Epithelial cell of proximal tubule (primary cell): ENCODE measurements at places on chromosomes 12 and 14.

GRCh38 chr14:56687123-56687522 lies 107.5 kb downstream of the TMEM260 start:
- no peak for DNase-seq

DNA sequence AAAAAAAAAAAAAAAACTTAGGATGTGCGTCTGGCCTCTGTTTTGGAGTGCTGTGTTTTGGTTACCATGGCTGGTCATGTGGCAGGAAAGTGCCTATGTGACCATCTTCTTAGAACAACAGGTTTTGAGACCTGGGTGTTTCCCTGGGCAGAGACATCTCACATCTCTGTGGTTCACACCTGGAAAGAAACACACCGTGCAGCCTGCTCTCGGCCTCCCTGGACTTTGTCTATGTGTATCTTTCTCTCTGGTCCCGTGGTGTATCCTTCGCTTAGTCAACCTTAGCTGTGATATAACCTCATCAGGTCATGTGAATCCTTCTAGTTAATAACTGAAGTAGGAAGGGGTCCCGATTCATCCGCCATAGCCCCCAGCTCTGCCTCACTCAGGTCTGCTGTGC lies 22.6 kb downstream of the ACADS start:
- no peak for DNase-seq

- DNase-seq, result no peak
Measured at GRCh38 chr12:122368361-122369073, 54.0 kb downstream of the CLIP1 start.

DNA sequence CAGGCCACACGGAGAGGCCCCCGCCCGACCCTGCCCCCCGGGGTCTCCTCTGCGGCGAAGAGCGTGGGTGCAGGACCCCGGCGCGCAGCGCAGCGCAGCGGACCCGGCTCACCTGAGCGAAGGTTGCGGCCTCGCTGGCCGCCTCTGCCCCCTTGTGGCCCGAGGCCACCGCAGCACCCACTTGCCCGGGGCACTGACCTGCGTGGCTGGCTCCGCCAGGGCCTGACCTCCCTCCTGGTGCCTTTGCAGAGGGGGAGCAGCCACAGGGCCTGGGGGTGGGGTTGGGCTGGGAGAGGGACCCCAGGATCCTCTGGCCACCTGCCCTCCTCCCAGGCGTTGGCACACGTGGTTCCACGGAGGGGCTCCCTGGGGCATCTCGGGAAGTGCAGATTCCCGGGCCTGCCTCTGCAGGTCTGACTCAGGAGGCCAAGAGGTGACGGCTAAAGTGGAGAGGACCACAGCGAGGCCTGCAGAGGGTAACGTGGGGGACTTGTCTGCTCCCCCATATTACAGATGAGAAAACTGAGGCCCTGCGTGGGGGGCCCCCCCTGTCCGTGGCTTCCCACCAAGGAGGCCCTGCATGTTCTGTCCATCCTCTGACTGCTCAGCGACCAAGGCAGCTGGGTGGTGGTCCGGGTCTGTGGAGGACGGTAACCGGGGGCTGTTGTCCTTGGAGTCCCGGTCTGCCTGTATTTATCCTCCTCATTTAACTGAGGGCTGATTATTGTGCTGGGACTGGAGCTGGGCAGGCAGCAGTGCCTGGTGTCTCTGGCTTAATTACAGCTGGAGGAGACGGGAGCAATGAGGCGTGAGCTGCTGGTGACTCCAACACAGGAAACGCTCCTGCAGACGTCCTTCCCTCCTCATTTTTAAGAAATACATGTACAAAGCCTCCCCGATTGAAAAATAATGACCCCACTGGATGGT lies 67.9 kb upstream of the BEGAIN start:
- no peak for DNase-seq

GRCh38 chr14:104688505-104689108 lies 811 bp upstream of the INF2 start:
- no peak for DNase-seq

GRCh38 chr12:26535826-26536225 lies 297.2 kb downstream of the ITPR2 start:
- DNase-seq, result no peak

- peak; percentile 85 for DNase-seq
Measured at GRCh38 chr12:116455540-116456329, 103.4 kb upstream of the MAP1LC3B2 start.

DNA sequence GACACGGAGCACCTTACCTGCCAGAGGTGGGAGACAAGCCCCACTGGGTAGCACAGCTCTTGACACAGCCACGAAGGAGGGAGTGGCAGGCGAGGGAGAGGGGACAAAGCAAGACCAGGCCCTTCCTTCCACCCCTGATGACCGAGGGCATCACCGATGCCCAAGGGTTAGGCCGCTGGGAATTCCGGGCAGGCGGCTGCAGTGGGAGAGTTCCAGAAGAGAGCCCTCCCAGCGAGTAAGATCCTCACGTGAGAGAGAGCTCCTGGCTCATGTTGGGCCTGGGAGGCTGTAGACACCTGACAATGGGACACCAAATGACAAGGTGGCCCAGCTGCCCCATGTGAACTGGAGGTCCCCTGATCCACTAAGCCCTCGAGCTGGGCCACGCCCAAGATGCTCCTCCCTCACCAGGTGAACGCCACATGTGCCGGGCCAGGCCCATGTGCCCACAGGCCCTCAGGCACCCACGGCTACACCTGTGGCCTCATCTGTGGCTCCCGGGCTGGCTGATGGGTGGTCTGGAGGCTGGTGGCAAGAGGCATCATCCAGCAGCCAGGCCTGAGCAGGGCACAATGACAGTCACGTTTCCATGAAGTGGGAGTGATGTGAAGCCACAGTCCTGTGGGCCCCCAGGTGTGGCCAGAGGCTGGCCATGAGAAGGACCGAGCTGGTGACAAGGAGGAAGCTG lies 32.1 kb upstream of the C14orf180 start:
- no peak for DNase-seq

DNA sequence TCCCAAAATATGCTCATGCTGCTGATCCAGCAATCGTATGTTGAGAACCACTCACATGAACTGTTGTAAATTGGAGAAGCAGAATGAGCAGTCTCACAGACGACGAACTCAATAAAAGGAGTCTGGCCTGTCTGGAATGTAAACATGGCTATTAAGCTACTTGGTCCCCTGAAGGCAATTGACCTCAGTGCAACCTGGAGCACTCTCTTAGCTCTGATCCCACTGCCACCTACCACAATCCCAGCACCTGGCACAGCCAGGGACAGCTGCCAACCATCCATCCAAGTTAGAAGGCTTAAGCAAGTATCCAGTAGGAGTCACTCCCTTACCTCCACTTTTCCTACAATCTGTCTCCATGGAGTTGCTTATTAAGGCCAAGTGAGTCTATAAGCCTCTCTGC lies 406.9 kb upstream of the CLEC14A start:
- DNase-seq, result no peak

DNA sequence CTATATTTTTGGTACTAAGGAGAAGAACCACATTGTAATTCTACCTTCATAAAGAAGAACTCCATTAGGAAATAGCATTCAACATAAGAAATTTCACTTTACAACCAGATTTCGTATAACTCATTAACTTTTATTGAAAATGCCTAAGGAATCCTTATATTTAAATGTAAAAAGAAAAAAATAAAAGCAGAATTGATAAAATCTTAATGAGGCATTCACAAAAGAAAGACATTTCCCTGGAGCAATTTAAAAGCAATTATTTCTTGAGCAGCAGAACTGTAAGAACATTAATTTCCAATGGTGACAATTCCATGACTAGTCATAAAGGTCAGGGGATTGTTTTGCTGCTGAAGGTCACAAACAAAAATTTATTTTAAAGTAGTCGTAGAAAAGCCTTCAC lies 1192.8 kb upstream of the TMEM132C start:
- DNase-seq, result no peak

- no peak for DNase-seq
Measured at GRCh38 chr12:108390495-108391203, 51.5 kb upstream of the CMKLR1 start.

GRCh38 chr14:70782361-70782760 lies 27.0 kb downstream of the MAP3K9 start:
- DNase-seq, result peak; percentile 59

DNA sequence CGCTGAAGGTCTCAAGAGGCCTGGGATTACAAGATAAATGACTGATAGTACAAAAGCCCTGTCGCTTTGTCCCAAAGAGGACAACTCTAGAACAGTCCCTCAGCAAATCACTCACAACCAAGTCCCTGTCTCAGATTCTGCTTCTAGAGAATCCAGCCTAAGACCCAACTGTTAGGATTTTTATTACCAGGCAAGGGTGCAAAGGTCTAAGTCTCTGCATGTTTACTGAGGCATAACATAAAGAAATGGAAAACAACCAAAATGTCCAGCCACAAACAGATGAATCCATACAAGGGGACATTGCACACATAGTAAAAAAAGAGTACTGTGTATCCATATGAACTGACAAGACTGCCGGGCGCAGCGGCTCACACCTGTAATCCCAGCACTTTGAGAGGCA lies 104.1 kb downstream of the FOXN3 start:
- no peak for DNase-seq

- DNase-seq, result no peak
Measured at GRCh38 chr12:32420356-32420755, 21.0 kb downstream of the FGD4 start.

- DNase-seq, result no peak
Measured at GRCh38 chr12:101925935-101926334, 48.6 kb downstream of the DRAM1 start.

DNA sequence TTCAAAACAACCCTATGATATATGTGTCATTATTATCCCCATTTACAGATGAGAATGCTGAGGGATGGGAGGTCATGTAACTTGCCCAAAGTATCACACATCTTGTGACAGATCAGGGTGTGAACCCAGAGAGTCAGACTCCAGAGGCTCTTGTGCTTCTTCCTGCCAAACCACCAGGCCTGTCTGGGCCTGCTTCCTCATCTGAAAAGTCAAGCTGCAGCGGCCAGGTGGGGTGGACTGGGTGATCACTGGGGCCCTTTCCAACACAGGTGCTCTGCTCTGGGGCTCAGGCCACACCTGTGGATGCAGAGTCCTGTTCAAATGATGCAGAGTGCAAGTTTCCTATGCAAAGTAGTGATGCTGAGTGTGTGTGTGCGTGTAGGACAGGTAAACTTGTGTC lies 26.7 kb downstream of the TSPAN11 start:
- DNase-seq, result no peak

GRCh38 chr14:95663226-95663797 lies 22.9 kb upstream of the TCL1B start:
- DNase-seq, result no peak

GRCh38 chr14:76775695-76776427 lies 14.6 kb downstream of the VASH1 start:
- no peak for DNase-seq

GRCh38 chr14:101828046-101828445 lies 66.5 kb downstream of the PPP2R5C start:
- no peak for DNase-seq

DNA sequence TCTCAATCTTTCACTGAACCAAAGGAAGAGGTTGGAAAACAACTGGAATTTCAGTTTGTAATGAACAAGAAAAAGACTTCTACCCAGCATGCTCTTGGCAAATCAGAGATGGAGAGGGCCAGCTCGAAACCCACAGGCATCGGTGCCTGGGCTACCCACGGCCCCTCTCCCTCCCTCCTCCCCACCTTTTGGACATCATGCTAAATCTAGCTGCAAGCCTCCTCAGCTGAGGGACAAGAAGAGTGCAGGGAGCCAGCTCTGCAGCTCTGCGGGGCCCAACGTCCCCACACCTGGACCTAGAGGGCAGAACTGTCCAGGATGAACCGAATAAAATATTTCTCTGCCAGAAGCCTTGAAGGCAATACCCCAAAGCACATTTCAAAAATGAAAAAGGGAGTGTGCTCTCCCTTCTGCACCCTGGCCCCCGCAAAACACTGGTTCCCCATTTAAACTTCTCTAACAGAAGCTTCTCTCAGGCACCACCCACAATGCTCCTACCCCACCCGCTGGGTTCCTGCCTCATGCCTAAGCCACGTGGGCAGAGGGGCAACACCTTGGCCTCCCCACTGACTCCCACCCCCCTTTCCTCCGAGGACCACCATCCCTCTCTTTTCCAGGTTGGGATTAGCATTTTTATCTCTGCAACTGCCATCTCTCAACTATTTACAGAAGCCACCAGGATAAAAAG lies 8.2 kb downstream of the CAMKK2 start:
- no peak for DNase-seq

DNA sequence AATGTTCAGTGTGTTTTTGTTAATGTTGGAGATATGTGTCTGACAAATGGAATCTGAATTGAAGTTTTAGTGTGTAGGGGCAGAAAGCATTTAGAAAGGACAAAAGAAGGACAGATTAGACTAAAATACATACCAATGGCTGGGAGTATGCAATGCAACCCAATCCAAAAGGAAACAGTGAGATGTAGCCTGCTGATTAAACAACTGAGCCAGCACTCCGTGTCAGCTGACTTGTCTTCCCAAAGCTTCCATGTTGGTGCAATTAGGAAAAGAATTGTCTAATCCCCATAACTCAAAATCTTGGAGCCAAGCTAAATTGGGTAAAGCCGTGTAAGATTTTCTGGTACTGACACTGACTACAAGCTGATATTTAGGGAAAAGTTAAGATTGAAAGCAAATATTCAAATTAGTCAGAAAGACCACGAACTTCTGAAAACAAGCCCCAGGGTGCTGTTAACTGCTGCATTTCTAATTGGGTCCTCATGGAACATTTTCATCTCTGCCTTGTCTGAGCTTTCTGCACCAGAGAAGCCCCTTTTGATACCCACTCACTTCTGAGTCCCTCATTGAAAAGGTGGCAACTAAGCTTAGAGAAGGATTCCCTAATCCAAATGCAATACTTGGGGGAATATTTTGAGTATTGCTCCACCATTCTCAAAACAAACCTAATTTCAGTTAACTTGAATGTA lies 109.1 kb downstream of the DAD1 start:
- DNase-seq, result no peak

DNA sequence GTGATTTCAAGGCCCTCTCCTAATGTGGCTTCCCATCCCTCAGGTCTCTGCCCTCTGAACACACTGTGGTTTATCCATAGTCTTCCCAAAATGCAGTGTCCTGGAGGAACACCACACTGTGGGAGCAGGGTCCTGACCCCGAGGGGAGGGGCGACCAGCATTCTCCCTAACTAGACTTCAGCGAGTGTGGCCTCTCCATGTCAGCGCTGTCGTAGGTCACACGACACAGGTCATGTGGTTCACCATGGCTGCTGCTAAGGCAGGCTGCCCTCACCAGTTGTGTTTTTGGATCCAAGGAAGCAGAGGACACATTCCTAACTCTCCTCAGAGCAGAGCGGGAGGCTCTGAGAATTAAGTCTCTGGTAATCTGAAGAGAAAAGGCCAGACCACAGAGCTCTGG lies 50.5 kb downstream of the SSH1 start:
- no peak for DNase-seq

GRCh38 chr12:65960820-65961189 lies 136.5 kb downstream of the HMGA2 start:
- no peak for DNase-seq

GRCh38 chr12:122352394-122352793 lies 70.1 kb downstream of the CLIP1 start:
- DNase-seq, result no peak

DNA sequence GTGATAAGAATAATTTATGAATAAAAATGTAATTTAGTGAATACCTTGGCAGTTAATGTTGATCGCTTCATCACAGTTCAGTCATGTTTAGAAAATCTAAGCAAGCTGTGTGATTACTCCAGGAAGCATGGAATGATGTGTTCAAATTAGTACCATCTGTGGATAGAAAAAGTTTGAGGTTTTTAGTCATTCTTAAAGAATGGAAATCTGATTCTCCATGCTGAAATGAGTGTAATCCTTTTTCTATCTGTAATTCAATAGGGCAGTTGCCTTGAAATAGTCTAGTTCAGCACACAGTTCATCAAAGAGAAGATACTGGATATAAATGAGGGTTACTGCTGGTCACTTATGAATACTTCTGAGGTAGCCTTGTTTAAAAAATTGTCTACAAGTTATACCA lies 127.2 kb upstream of the MYF6 start:
- DNase-seq, result no peak

GRCh38 chr12:76032043-76032981 lies 736 bp upstream of the PHLDA1 start:
- no peak for DNase-seq
